ENCODE measurements at places on chromosomes 12 and 14. TPM values are rescaled to one million over a fixed set of nuclear protein-coding genes. Genes with fewer than 3 reads are reported as not detected.

DNA sequence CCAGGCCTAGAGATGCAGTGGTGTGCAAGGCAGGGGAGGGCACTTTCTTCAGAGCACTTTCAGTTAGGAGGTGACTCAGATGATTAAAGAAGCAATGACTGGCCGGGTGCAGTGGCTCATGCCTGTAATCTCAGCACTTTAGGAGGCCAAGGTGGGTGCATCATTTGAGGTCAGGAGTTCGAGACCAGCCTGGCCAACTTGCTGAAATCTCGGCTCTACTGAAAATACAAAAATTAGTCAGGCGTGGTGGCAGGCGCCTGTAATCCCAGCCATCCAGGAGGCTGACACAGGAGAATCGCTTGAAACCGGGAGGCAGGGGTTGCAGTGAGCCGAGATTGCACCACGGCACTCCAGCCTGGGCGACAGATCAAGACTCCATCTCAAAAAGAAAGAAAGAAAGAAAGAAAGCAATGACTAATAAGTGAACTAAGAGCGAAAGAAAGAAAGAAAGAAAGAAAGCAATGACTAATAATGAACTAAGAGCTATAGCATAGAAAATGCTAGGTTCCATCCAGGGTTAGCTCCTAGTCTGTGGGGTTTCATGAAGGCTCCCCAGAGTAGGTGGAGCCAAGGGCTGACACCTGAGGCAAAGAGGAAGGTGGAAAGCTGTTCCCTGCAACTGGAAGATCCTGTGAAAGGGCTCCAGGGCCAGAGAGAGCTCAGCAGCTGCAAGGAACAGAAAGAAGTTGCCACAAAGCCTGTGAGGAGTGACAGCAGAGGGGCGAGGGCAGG, 334.5 kb downstream of the CACNA1C start:
- no peak overlapping the region for H3K4me3 ChIP-seq
- H3K36me3 ChIP-seq: no peaks in the 10 kb centered on the region
- no peak overlapping the region for H3K27ac ChIP-seq
- peaks cover 4% of the 10 kb centered on the region for H3K27me3 ChIP-seq

- no peaks in the 10 kb centered on the region for H3K36me3 ChIP-seq
- peaks cover 8% of the 10 kb centered on the region for H3K27me3 ChIP-seq
- DNase-seq: no peak
- H3K27ac ChIP-seq: no peak overlapping the region
- no peak overlapping the region for H3K4me3 ChIP-seq
Observed at GRCh38 chr14:51444353-51445000, 204.4 kb downstream of the TMX1 start.

DNA sequence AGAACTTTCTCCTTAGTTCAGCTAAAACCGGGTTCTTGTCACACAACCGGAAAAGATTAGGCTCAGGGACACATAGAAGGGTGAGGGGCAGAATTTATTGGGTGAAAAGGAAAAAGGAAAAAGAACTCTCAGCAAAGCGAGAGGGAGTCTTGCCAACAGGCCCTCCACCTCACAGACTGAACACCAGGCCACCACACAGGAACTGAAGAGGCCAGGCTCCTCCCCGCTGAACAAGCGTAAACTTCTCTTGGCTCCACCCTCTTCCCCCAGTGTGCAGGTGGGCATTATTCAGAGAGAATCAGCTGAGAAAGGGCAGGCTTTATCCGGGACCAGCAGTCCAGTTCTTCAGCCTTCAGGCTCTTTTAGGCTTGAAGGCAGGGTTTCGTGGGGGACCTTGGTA, 125.6 kb upstream of the FGD4 start:
- H3K4me3 ChIP-seq: peak overlapping the region; percentile 40
- peaks cover 15% of the 10 kb centered on the region for H3K4me1 ChIP-seq
- H3K36me3 ChIP-seq: no peaks in the 10 kb centered on the region
- H3K27me3 ChIP-seq: no peaks in the 10 kb centered on the region
- peak overlapping the region; percentile 90 for H3K27ac ChIP-seq
- DNase-seq: peak; percentile 69

The SMCO2 gene
- 0.61 TPM for total RNA-seq

All from activated CD8-positive, alpha-beta T cell treated with anti-CD3 and anti-CD28 coated beads, Interleukin-2, amount 10 ng/mL, durations not matched to agents 7 days and 5 days (primary cell).